ENCODE measurements at places on chromosomes 12 and 14.

GRCh38 chr14:103693515-103693914 is 21.7 kb downstream of the XRCC3 start:
- no peak for DNase-seq

DNA sequence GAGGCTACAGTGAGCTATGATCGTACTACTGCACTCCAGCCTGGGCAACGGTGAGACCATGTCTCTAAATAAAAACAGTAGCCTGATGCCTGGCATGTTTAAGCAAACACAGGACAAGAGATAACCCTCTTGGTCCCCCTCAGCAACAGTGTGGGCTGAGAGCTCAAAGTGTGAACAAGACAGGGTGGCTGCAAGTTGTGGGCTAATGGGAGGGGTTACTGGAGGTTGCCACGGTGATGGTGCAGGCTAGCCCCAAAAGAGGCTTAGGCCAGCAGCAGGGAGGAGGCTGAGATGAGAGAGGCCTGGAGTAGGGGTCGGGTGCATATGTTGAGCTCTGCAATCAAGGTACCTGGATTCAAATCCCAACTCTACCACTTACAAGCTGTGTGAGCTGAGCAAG is 3.4 kb upstream of the LGMN start:
- DNase-seq = no peak

- no peak for DNase-seq
These were observed 478.2 kb downstream of the TMEM117 start for GRCh38 chr12:44314007-44314500.

- peak; percentile 96 for DNase-seq
These were observed 788 bp downstream of the ENO2 start for GRCh38 chr12:6914947-6915788.

DNA sequence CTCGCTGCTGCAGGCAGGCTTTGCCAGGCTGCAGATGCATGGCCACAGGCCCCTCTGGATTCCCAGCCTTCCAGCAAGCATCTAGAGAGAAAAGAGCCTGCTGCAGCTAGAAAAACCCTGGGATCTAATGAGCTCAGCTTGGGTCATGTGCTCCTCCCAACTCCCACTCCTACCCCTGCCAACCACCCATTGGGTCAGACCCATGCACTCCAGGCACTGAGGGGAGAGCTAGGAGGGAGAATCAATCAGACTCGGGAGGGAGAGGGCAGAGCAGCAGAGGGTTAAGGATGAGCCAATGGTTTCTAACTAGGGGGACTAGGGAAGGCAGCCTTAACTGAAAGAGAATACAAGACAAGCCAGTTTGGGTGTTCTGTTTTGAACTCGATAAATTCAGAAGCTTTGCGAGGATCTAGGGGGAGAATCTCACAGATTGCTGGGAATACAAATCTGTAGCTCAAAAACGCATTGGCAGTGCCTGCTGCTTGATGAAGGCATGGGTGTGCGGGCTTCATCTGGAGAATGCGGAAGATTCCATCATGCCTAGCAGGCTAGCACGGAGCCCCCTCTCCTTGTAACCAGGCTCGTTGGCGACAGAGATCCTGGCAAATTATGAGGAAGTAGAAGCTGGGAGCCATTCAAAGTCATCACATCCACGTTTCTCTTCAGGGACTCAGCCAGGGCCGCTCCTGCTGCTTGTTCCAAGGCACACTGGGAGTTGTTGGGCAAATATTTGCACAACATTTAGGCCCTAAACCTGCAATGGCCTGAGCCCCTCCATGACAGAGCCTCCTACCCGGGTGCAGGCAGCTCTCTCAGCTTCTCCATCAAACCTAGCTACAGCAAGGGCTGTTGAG is 56.4 kb downstream of the VCPKMT start:
- DNase-seq = peak; percentile 13

DNA sequence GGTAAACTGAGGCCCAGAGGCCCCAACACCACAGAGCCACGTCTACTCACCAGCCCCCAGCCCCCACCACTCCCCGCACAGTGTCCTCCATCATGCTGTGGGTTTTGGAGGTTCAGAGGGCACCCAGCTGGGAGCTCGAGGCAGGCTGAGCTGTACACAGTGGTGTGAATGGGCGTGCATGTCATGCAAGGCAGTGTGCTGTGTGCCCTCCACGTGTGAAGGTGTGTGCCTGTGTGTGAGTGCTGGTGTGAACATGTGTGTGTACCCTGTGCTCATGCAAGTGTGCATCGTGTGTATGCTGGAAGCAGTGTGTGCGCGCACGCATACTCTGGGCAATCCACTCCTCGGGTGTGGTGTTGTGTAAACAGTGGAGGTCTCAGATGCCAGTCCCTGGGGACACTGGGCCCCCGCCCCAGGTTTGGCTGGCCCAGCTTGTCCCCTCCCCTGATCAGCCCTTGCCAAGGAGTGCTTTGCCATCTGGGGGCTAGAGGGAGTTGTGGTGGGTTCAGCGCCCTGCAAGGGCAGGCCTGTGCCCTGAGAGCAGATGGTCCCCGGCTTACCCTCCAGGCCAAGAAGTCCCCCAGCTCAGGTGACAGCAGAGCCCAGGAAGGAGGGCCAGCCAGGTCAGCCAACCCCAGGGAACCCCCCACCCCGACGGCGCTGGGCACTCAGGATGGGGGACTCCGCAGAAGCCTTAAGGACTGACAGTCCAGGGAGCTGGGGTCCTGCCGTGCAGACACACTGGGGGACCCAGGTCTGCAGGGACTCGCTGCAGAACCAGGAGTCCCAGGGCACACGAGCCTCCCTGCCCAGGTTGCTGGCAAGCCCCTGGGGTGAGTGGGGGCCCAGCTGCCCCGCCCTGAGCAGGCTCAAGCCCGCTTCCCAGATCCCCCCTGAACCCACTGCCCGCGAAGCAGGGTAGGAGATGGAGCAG is 23.8 kb upstream of the GPR132 start:
- DNase-seq = no peak

GRCh38 chr14:88681755-88682494 is 110.8 kb downstream of the EML5 start:
- DNase-seq = no peak

GRCh38 chr14:76546426-76547221 is 170.7 kb downstream of the ESRRB start:
- peak; percentile 50 for DNase-seq

- DNase-seq = no peak
These were observed 174.6 kb upstream of the DDHD1 start for GRCh38 chr14:53327716-53328115.

DNA sequence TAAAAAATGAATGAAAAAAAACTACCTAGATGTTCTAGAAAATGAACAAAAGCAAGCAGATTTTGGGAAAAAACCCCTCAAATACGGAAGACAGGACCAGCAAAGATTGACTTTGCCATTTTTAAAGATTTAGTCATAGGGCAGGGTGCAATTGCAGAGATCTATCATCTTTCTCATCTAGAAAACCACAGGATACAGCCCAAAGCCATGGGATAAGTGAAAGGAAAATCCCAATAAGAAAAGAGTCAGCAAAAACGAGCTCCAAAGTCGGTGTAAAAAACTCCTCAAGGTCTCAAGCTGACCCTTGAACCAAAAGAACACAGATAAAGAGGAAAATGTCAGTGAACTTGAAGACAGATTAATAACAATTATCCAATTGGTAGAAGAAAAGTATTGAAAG is 28.0 kb downstream of the CEP290 start:
- DNase-seq = no peak

DNA sequence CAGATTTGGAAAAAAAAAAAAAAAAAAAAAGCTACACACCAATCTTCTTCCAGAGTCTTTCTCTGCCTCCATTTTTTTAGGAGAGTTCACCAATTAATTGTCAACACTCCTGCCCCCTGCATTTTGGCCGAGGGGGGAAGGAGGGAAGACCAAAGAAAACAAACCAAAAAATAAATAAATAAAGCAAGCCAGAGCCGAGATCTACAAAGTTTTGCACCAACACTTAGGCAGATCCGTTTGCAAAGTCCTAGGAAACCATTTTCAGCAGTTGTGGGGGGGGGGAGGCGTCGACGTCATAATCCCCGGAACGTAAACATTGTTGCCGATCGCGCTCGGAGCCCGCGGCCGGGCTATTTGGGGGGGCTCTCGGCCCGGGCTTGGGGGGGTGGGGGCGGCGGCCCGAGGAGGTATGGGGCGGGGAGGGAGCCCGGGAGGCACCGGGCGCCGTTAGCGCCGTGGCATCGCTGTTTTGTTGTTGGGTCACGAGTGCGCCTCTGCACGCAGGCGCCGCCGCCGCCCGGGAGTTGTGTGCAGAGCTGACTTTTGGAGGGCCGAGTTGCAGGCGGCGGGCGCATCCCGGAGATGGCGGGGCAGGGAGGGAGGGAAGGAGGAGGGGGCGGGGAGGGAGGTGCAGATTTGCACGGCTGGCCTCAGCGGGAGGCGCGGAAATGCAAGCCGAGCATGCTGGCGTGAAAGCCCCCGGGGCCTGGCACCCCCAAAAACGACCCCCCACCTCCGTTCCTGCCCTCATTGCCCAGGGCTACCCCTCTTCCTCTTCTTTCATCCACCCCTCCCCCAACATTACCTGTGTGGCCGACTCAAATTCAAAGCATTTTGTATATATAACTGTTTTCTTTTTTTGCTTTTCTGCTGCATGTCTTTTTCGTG is 598 bp downstream of the KDM2B start:
- DNase-seq = peak; percentile 70

DNA sequence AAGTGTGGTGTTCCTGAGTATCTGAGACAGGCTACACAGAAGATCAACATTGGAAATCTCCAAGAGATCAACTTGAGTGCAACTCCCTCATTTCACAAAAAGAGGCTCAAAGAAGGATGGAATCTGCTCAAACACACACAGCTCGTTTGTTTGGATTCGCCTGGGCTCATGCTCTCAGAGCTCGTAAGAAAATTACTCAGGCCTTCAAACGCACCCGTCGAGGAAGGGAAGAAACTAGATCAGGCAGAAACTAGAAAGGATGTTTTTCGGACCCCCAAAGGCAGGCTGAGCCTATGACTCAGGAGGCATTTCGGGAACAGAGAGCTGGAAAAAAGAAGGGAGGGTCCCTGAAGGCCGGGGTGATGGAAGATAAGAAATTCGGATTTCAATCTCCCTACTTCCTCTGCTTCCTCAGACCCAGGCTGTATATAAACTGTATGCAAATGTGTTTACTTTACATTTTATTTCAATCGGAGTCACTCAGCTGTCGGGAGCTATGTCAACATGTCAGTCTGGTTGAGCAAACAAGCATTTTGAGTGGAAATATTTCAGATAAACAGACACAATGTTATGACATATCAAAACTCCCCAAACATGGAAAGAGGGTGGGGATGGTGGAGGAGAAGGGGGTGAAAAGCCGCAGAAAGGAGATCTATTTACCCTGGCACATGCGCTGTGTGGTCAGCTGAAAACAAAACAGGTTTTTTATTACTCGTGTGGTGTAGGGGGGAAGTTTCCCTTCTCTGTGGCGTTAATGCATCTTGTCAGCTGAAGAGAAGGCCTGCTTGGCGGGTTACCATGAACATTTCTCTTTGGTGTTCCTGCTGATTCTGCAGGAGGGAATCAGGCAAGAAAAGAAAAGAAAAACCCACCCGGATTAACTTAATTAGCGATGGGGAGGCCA is 129.1 kb upstream of the TBX3 start:
- DNase-seq = peak; percentile 29

Data from SK-N-DZ (cell line).